ENCODE measurements at places on chromosomes 7 and 10. TPM values are rescaled to one million over a fixed set of nuclear protein-coding genes. Genes with fewer than 3 reads are reported as not detected.

- H3K4me3 ChIP-seq = peak overlapping the region; percentile 75
- DNase-seq = peak; percentile 40
- no peaks in the 10 kb centered on the region for H3K36me3 ChIP-seq
- H3K4me1 ChIP-seq = peaks cover 15% of the 10 kb centered on the region
- H3K27me3 ChIP-seq = no peaks in the 10 kb centered on the region
Observed at GRCh38 chr10:96044736-96045135, 1.4 kb downstream of the CCNJ start.

The ZNF467 gene
- 6.6 TPM for total RNA-seq

DNA sequence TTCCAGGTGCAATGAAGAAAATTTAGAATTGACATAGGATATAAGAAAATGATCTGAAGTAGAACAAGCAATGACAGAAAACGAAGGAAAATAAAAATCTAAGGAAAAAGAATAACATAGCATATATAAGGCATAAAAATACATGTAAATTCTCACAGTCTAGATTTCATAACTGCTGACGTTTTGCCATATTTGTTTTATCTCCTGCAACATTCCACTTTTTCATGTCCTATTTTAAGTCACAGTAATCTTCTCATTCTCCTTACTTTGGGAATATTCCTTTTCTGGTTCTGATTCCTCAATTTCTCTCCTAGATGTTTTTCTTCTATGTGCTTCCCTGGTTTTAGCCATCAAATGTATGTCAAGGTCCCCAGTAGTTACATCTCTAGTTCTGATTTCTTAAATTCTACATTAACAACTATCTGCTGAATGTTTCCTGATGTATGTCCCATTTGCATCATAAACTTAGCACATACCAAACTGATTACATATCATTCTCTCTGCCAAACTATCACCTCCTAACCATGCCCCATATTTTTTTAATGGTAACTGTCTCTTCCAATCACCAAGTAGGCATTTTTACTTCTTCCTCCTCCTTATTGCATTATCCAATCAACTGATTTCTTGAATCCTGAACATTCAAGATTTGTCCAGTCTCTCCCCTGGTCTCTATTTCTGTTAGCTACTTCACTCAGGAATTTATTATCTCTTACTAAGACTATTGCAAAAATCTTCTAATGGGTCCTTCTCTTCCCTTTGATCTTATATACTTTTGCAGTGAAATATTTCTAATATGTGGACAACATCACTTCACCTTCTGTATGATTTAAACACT, 171.3 kb downstream of the DNAJC1 start:
- no peak overlapping the region for H3K27ac ChIP-seq
- no peak overlapping the region for H3K4me3 ChIP-seq
- no peaks in the 10 kb centered on the region for H3K36me3 ChIP-seq
- DNase-seq = no peak
- no peaks in the 10 kb centered on the region for H3K27me3 ChIP-seq
- no peaks in the 10 kb centered on the region for H3K4me1 ChIP-seq

- H3K36me3 ChIP-seq = no peaks in the 10 kb centered on the region
- DNase-seq = no peak
- no peaks in the 10 kb centered on the region for H3K4me1 ChIP-seq
- H3K27ac ChIP-seq = no peak overlapping the region
- no peaks in the 10 kb centered on the region for H3K27me3 ChIP-seq
Observed at GRCh38 chr10:119404719-119405519, 137.6 kb downstream of the RGS10 start.

GRCh38 chr10:107415446-107415845, 250.9 kb upstream of the SORCS1 start:
- no peak overlapping the region for H3K27ac ChIP-seq
- H3K36me3 ChIP-seq = no peaks in the 10 kb centered on the region
- DNase-seq = no peak
- no peaks in the 10 kb centered on the region for H3K4me1 ChIP-seq
- no peak overlapping the region for H3K4me3 ChIP-seq
- H3K27me3 ChIP-seq = no peaks in the 10 kb centered on the region

- H3K27me3 ChIP-seq = no peaks in the 10 kb centered on the region
- H3K27ac ChIP-seq = no peak overlapping the region
- H3K4me1 ChIP-seq = no peaks in the 10 kb centered on the region
- no peak overlapping the region for H3K4me3 ChIP-seq
- H3K36me3 ChIP-seq = no peaks in the 10 kb centered on the region
Observed at GRCh38 chr7:80241671-80242070, 107.0 kb downstream of the GNAI1 start.

DNA sequence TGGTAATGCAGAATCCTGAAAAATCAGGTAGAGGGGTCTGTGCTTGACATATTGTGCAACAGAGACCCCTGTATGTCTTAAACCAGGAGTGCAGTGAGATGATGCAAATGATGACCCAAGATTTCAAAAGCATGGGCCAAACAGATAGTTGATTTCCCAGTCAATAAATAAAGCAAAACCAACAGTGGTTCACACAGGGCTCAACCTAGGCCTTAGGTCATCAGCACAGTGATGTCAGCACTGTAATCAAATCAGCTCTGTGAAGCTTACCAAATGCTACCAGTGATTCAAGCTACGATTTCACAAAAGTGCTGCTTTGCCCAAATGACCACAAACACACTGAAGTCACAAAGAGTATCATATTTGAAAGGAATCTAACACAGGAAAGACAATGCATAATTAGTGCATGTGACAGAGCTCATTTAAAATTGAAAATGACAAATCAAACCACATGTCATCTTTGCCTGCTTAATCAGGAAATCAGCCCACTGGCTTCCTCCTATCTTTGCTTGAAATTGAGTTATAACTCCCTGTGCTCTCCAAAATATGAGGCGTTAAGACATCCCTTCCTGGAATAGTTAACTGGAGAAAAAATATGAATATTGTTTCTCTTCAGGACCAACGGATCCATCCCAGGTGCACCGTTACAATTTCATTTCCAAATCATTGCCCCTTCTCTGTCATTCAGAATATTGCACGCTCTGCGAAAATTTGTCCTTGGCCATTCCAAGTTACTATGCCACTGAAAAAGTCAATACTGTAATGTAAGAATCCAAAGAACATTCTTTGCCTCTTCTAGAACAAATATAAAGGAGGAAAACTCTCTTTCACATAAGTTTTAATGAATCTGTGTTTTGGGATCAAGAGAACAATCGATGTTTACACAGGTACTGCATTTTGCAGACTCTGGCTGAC, 41.9 kb upstream of the ASL start:
- no peak for DNase-seq
- no peaks in the 10 kb centered on the region for H3K27me3 ChIP-seq
- no peak overlapping the region for H3K4me3 ChIP-seq
- H3K27ac ChIP-seq = no peak overlapping the region

DNA sequence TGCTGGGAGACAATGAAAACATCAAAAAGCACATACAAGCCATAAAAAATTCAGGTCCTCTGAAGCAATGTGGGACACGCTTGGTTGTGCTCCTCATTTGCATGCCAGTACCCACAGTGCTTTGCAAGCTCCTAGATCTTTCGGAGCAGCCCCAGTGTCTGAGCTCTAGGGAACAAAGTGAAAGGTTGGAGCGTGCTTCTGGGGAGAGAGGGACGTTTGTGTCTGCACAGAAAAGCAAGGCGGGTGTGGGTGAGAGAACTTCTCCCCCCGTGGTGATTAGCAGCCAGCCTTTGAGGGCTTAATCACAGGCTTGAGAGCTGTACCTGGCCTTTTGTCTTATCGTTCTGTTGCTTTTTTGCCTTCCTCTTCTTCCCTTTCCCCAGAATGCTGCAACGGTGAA, 76.7 kb upstream of the HABP2 start:
- no peak overlapping the region for H3K27ac ChIP-seq
- H3K4me3 ChIP-seq = no peak overlapping the region
- H3K27me3 ChIP-seq = no peaks in the 10 kb centered on the region
- DNase-seq = no peak
- no peaks in the 10 kb centered on the region for H3K4me1 ChIP-seq

GRCh38 chr7:92044148-92044547, 90.1 kb downstream of the CYP51A1 start:
- no peak overlapping the region for H3K4me3 ChIP-seq
- DNase-seq = no peak
- H3K27ac ChIP-seq = no peak overlapping the region
- no peaks in the 10 kb centered on the region for H3K4me1 ChIP-seq

The CFAP70 gene
- 3.1 TPM for total RNA-seq

The LLCFC1 gene
- total RNA-seq = not detected

GRCh38 chr7:92614660-92615174, 24.5 kb upstream of the FAM133B start:
- H3K27me3 ChIP-seq = no peaks in the 10 kb centered on the region
- H3K27ac ChIP-seq = no peak overlapping the region
- no peak overlapping the region for H3K4me3 ChIP-seq
- no peak for DNase-seq

GRCh38 chr7:32500922-32501341, 5.6 kb downstream of the AVL9 start:
- H3K4me1 ChIP-seq = peaks cover 44% of the 10 kb centered on the region
- peak overlapping the region; percentile 53 for H3K27ac ChIP-seq
- DNase-seq = peak; percentile 79
- H3K36me3 ChIP-seq = no peaks in the 10 kb centered on the region
- 0 out of 2 replicates have a peak overlapping the region, but pooled peaks have one; percentile 12 for H3K4me3 ChIP-seq

DNA sequence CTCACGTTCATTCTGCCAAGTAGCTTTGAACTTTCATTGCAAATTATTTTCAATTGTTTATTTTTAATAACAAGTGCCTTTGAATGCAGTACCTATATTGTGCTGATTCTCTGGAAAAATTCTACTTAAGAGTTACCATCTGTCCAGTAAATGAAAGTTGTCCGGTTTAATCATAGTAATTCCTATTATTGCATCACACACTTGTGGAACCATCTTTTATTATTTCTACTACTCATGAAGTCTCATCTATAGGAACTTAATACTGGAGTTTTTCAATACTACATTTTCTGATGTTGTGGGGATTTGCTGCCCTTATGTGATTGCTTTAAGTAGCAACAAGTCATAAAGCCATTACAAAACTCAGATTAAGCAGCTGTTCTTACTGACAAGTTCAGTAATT, 16.5 kb upstream of the SKAP2 start:
- H3K36me3 ChIP-seq = 0 out of 2 replicates have a peak, but pooled peaks cover 4% of the 10 kb centered on the region
- no peaks in the 10 kb centered on the region for H3K27me3 ChIP-seq
- DNase-seq = no peak
- no peak overlapping the region for H3K27ac ChIP-seq
- H3K4me3 ChIP-seq = no peak overlapping the region
- peaks cover 15% of the 10 kb centered on the region for H3K4me1 ChIP-seq

DNA sequence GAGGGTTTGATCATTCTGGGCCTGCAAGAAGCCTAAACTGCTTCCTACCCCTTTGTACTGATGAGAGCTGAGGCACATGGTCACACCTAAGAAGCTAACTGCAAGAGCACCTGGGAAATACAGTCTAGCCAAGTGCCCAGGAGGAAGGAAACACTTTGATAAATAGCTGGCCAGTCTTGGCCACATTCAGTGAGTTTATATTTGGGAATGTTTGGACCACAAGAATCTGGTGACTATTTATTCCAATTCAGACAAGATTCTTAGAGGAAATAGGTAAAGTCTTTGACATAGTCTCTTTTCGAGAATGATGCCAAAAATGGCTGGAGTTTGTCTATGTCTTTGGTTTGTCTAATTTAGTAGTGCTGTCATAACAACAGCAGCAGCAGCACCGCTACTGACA, 213.6 kb downstream of the KIF20B start:
- H3K27me3 ChIP-seq = no peaks in the 10 kb centered on the region
- H3K4me3 ChIP-seq = no peak overlapping the region
- peaks cover 37% of the 10 kb centered on the region for H3K4me1 ChIP-seq
- no peak for DNase-seq
- H3K36me3 ChIP-seq = no peaks in the 10 kb centered on the region

- no peak for DNase-seq
- no peak overlapping the region for H3K27ac ChIP-seq
- no peaks in the 10 kb centered on the region for H3K36me3 ChIP-seq
- no peaks in the 10 kb centered on the region for H3K4me1 ChIP-seq
- no peak overlapping the region for H3K4me3 ChIP-seq
- no peaks in the 10 kb centered on the region for H3K27me3 ChIP-seq
Observed at GRCh38 chr7:1969459-1970284, 263.1 kb downstream of the MAD1L1 start.

DNA sequence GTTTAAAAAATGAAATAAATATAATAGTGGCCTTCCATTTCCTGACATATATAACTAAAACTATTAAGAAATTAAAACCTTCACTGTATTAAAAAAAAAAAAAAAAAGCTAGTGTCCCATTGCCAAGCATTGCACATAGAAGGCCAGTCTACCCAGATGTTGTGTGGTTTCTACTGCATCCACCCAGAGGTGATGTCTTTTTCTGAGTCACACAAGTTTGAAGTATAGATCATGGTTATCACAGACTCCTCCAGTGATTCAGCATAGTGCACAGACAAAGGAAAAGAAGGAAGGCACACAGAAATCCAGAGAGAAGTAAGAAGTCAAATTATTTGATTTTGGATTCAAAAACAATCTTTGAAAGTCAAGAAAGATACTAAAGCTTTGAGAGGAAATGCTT, 429.0 kb downstream of the ETV1 start:
- no peak overlapping the region for H3K27ac ChIP-seq
- no peaks in the 10 kb centered on the region for H3K36me3 ChIP-seq

- no peak for DNase-seq
- H3K27ac ChIP-seq = peak overlapping the region; percentile 76
- peaks cover 40% of the 10 kb centered on the region for H3K4me1 ChIP-seq
- H3K4me3 ChIP-seq = no peak overlapping the region
- no peaks in the 10 kb centered on the region for H3K27me3 ChIP-seq
Observed at GRCh38 chr10:119734396-119735332, 8.8 kb downstream of the INPP5F start.

- no peak overlapping the region for H3K4me3 ChIP-seq
- H3K27me3 ChIP-seq = no peaks in the 10 kb centered on the region
- H3K4me1 ChIP-seq = no peaks in the 10 kb centered on the region
- 0 out of 2 replicates have a peak, but pooled peaks cover 4% of the 10 kb centered on the region for H3K36me3 ChIP-seq
- DNase-seq = no peak
Observed at GRCh38 chr7:94591176-94591575, 64.8 kb downstream of the SGCE start.

The LSM5 gene
- 104 TPM for total RNA-seq

GRCh38 chr7:50709151-50709550, 73.5 kb downstream of the GRB10 start:
- no peak for DNase-seq
- no peaks in the 10 kb centered on the region for H3K27me3 ChIP-seq
- no peak overlapping the region for H3K27ac ChIP-seq
- 0 out of 2 replicates have a peak, but pooled peaks cover 4% of the 10 kb centered on the region for H3K36me3 ChIP-seq
- no peak overlapping the region for H3K4me3 ChIP-seq

DNA sequence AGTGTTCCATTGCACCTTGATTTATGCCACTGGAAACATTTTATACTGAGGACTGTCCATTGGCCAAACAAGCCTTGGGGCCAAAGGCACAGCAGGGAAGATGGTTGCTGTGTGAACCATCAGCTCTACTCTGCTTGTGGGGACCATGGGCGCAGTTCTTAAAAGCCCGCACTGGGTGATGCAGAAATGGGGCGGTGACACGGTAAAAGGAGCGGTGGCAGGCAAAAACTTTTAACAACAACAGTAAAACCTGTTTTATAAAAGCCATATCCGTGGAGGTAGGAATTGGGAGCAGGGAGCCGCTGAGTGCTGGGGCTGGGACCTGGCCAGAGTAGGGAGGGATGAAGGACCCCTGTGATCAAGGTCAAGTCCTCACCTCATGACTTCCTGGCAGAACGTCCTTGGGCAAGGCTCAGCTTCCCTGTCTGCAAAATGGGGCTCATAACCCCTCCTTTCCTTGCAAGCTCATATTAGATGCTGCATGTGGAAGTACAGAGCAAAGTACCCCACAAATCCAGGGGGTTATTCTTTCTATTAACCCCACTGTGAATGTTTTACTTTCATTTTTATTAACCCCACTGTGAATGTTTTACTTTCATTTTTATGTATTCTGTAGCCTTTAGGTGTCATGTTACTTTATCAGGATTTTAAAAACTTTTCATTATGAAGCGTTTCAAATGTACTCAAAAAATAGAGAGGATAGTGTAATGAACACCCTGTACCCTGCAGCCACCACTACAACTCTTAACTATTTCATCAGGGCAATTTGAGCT, 78.3 kb downstream of the GRK5 start:
- H3K4me3 ChIP-seq = no peak overlapping the region
- H3K27me3 ChIP-seq = no peaks in the 10 kb centered on the region
- no peak for DNase-seq
- no peak overlapping the region for H3K27ac ChIP-seq
